ENCODE measurements at places on chromosomes 2 and 18.

DNA sequence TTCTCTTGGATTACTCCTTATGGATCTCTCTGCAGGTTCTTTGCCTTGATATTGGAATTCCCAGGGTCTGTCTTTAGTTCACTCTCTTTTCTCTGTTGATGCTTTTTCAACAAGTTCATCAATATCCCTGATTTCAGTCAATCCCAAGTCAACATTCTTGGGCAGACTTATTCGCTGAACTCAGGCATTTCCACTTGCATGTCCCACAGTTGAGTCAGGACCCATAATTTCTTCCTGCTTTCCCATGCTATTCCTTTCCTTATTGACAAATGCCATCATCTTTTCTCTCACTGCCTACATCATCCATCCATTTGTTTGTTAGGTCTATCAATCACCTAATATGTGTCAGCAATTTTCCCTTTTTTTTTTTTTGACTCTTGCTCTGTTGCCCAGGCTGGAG, 11.6 kb downstream of the GPD2 start:
- DNase-seq, result no peak

- DNase-seq, result no peak
These were observed 7.2 kb downstream of the NCL start for GRCh38 chr2:231457101-231457500.

DNA sequence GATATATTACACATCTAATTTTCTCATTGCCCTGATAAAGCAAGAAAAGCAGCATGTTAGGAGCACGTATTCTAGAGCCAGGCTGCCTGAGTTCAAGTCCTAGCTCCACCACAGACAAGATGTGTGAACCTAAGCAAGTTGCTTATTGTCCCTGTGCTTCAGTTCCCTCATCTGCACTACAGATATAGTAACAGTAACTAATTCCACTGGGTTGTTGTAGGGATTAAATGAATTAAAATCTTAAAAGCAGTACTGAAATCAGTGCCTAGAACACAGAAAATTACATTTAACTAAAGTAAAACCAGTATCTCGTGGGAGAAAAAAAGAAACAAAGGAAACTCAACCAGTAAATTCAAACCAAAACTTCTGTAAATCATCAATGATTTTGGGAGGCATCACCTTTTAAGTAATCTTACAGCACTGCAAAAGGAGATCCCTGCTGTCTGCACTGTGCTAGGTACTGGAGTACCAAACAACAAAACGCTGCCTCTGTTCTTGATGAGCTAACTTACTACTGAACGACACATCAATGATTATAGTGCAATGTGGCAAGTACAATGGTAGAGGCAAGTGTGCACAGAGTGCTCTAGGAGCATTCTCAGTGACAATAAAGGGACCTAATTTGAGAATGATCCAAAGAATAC, 7.9 kb downstream of the MAP3K2 start:
- DNase-seq, result no peak

DNA sequence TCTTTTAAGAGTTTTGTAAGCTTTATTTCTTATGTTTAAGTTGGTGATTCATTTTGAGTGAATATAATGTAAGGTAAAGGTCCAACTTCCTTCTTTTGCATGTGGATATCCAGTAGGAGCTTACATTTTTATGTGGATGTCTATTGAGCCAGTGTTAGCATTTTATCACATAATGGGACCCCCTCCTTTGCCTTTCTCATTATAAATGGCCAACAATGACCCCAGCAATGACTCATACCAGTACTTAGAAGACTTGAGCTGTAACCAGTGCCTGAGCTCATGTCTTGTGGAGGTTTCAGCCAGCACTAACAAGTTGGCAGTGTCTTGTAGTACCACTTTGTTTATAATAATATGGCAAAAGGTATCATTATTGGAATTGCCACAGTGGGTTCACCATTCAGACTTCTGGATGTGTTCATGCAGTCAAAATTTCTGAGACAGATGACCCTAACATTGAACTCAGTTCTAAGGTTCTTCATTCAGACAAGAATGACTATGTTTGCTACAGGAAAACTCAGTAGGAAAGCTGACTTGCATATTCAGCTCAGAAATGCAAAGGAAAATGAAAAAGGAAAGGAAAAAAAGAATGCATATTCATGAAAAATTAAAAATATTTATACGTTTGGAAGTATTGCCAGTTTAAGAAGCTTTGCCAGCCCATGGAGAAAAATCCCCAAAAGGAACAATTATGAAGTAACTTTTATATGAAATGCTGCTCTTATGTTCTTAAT, 41.0 kb downstream of the CDKL4 start:
- no peak for DNase-seq

- no peak for DNase-seq
These were observed 1.6 kb downstream of the TSHZ1 start for GRCh38 chr18:75211953-75212750.

- DNase-seq, result no peak
These were observed 92.4 kb downstream of the GBX2 start for GRCh38 chr2:236075802-236076201.

DNA sequence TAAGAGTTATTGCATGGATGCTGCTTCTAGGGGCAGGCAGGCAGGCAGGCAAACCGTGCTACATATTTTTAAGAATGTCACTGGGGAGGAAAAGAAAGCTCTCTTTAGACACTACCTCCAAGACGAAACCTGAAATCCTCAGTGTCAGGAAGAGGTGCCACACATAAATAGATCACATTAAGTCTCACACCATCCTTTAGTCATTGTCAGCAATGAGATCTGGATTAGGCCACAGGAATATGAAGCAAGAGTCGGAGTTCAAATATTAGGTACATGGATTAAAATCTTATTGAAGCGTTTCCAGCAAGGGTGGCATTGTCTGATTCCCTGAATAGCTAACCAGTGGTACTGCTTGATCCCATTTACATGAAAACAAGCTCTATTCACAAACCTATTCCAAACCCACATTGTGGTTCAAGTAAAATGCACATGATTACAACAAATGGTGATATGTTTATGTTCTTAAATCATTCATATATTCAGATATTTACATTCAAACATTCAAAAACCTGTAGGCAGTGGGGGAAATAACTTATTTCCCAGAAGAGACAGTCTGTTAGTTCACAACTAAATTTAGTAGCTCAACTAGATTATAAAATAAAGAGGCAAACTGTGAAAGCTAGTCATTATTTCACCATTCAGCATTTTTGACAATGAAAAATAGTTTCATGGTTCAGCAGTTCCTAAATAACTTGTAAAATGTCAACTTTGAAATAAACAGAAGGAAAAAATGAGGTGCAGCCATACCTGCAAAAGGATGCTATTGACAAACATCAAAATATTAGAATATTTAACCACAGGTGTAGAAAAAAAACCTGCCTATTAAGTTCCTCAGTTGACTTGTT, 195.4 kb upstream of the SIX3 start:
- DNase-seq, result no peak
